ENCODE measurements at places on chromosomes 7 and 10. TPM values are rescaled to one million over a fixed set of nuclear protein-coding genes. Genes with fewer than 3 reads are reported as not detected.
A peak's percentile ranks its signal among the peaks of the same experiment; 100 is the strongest.

Gene IDI2
- total RNA-seq, result not detected

Gene KCP
- total RNA-seq, result 0.20 TPM

Gene GBX1
- 0.95 TPM for total RNA-seq

Gene ANKRD30A
- total RNA-seq, result not detected

Gene DKK1
- total RNA-seq, result 0.56 TPM

Gene EN2
- 0.81 TPM for total RNA-seq

Gene GNB2
- 112 TPM for total RNA-seq

Gene FAM241B
- 1.2 TPM for total RNA-seq

Gene CROT
- 11.0 TPM for total RNA-seq

Gene TRIM73
- total RNA-seq, result 0.20 TPM

Gene ZNF680
- total RNA-seq, result 34.1 TPM

Gene LIPF
- total RNA-seq, result not detected

Gene COBL
- total RNA-seq, result 0.03 TPM

Gene SMO
- total RNA-seq, result 40.5 TPM

GRCh38 chr10:129820451-129820850, 143.6 kb downstream of the EBF3 start:
- no peak for DNase-seq

- no peak for DNase-seq
Measured at GRCh38 chr10:93715345-93715744, 13.0 kb upstream of the FRA10AC1 start.

DNA sequence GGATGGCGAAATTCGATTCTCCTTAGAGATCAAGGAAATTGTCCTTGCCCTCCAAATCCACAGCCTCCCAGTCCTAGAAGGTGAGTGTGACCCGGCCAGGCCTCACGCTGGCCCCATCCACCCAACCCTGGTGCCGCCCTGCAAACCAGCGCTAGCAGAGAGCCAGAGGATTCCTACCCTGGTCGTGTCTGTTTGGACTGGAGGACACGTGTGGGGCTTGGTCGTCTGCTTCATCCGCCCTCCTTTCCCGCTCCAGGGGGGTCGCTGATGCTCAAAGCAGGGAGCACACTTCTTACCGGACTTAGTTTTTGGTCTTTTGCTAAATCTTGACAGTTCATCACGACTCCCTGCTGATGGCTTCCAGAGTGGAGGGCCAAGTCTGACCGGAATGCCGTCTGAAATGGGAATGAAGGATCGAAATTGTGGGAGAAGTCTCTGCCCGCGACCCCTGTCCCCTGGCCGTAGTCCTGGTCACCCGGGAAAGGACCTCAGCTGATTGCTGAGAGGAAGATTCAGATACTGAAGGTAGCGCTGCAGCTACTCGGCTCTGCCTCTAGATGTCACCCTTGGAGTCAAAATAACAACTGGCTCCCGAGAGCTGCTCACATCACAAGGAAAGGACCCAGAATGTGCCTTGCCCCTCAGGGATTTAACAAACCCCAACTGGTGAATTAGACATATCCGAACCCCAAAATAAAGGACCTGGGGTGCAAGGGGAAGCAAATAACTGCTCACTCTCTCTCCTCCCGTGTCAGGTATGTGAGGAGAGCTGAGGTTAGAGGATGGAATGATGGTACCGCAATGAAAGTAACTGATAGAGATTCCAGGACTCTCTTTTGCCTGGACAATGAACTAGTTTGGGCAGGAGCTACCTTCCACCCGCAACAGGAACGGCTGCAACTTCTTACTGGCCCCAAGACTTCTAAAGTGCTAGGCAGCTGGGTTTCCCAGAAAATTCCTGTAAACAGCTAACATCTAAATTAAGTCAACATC, 23.5 kb upstream of the ORC5 start:
- peak; percentile 94 for DNase-seq

DNA sequence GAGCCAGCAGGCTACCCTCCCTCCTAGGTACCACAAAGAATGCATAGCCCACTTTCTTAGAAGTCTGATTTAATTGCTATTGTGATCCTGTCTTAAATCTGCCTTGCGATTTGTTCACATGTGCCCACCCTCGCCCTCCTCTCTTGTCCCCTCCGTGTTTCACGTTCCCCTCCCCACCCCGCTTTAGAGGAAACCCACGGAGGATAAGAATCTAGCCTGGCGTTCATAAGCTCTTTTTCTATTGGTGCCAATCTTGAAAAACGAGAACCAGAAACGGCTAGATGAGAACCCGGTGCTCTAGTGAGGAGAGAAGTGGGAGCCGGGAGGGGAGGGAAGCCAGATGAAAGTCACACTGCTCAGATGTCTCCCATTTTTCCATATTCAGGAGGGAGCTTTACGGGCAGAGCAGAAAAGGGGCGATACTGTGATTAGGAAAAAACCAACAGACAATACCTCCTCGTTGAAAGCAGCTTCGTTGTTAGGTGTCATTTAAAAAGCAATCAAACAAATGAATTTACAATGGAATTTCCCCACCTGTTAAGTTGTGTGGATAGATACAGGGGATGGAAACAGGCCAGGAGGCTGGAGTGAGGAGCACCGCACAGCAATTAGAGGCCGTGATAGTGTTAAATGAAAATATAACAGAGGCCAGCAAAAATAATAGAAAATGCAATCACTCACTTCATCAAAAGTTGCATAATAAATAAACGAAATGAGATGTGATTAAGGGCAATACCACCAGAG, 272.1 kb downstream of the GATA3 start:
- no peak for DNase-seq

- peak; percentile 38 for DNase-seq
Measured at GRCh38 chr10:5811387-5811821, 1.8 kb downstream of the GDI2 start.

GRCh38 chr10:132521466-132522102, 16.0 kb upstream of the INPP5A start:
- DNase-seq, result no peak

GRCh38 chr10:29304264-29304994, 15.6 kb downstream of the LYZL1 start:
- peak; percentile 48 for DNase-seq

DNA sequence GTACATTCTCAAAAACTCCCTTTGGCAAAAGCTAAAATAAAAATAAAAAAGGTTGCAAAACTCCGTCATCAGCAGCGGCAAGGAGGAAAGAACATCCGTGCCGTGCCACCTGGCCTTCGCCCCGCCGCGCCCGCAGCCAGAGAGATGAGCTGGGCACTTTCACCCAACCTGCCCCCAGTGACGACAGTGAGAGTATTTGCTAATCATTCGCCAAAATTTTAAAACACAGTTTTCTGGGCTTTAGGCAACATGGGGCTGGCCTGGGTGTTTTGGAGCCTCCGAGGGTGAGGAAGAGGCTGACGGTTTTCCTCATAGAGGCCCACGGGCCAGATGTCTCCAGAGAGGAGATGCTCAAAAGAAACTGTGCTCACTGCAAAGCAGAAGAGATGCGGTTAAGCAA, 128.2 kb downstream of the PRKAG2 start:
- DNase-seq, result no peak

- peak; percentile 74 for DNase-seq
Measured at GRCh38 chr10:96370584-96371157, 11.9 kb upstream of the OPALIN start.

DNA sequence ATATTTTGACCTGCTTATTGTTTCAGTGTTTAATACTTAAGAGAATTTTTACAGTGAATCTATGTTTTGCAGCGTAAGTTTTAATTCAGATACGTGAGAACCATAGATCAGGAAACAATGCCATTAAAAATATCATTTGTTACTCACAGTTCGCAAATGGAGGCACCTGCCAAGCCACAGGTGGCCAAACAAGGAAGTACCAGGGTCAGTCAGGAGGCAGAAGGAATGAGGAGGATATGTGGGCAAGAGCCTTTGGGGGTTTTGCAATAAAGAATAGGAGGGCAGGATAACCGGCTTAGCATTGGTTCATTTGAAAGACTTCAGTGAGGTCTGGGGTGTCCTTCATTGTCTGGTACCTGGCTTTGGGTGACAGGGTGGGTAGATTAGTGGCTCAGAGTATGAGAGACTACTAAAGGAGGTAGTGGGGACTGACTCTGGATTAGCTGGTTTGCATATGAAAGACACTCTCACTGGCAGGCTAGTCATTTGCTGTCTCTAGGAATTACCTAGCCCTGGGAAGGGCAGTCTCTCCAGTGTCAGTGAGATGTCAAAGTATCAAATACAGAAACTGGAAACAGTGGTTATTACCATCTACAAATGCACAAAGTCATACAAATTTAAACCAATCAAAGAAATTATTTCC, 132.2 kb upstream of the CAV2 start:
- DNase-seq, result no peak

- DNase-seq, result no peak
Measured at GRCh38 chr7:156999958-157000726, 10.3 kb downstream of the MNX1 start.

- no peak for DNase-seq
Measured at GRCh38 chr7:28807396-28807994, 150.6 kb downstream of the TRIL start.

DNA sequence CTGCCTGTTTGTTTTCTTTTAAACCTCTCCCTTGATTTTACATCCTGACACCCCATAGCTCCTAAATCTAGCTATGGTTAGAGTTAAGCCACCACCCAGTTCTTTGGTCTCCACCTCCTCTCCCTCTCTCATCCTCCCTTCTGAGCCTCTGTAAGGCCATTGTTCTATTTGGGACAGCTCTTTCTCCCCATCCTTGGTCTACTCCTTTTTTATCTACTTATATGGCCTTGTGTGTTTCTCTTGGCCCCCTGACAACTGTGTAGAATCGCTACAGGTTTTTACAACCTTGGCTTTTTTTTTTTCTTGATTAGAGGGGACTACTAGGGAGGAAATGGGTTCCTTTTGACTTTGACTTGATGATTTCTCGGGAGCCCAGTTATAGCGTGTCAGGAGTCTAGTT, 3.4 kb upstream of the ITIH5 start:
- no peak for DNase-seq

DNA sequence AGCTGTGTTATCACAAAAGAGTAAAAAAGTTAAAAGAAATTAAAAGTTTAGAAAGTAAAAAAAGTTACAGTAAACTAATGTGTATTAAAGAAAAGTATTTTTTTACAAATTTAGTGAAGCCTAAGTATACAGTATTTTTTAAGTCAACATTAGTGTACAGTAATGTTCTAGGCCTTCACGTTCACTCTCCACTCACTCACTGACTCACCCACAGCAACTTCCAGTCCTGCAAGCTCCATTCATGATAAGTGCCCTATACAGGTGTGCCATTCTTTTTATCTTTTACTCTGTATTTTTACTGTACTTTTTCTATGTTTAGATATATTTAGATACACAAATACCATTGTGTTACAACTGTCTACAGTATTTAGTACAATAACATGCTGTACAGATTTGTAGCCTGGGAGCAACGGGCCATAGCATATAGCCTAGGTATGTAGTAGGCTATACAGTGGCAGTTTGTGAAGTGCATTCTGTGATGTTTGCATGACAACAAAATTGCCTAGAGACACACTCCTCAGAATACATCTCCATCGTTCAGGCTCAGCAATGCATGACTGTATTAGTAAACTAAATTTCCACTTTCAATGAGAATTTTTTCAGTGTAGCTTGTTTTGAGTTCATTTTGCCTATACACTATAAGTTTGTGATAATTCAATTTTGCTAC, 539.9 kb upstream of the C7orf33 start:
- no peak for DNase-seq

All from SJCRH30 (cell line).